ENCODE measurements at places on chromosomes 2 and 18.

- no peak overlapping the region for H3K4me3 ChIP-seq
- H3K4me1 ChIP-seq, result no peaks in the 10 kb centered on the region
- H3K27me3 ChIP-seq, result no peaks in the 10 kb centered on the region
- no peaks in the 10 kb centered on the region for H3K36me3 ChIP-seq
- H3K27ac ChIP-seq, result no peak overlapping the region
These were observed 142.7 kb downstream of the CYP26B1 start for GRCh38 chr2:72004976-72005375.

- DNase-seq, result no peak
- no peaks in the 10 kb centered on the region for H3K4me1 ChIP-seq
- H3K36me3 ChIP-seq, result no peaks in the 10 kb centered on the region
These were observed 66.5 kb downstream of the LNPK start for GRCh38 chr2:175935289-175936181.

GRCh38 chr18:48342125-48342524 lies 67.1 kb downstream of the ZBTB7C start:
- DNase-seq, result no peak
- H3K36me3 ChIP-seq, result no peaks in the 10 kb centered on the region
- no peak overlapping the region for H3K27ac ChIP-seq
- H3K4me1 ChIP-seq, result 0 out of 2 replicates have a peak, but pooled peaks cover 5% of the 10 kb centered on the region
- no peaks in the 10 kb centered on the region for H3K27me3 ChIP-seq
- no peak overlapping the region for H3K4me3 ChIP-seq

DNA sequence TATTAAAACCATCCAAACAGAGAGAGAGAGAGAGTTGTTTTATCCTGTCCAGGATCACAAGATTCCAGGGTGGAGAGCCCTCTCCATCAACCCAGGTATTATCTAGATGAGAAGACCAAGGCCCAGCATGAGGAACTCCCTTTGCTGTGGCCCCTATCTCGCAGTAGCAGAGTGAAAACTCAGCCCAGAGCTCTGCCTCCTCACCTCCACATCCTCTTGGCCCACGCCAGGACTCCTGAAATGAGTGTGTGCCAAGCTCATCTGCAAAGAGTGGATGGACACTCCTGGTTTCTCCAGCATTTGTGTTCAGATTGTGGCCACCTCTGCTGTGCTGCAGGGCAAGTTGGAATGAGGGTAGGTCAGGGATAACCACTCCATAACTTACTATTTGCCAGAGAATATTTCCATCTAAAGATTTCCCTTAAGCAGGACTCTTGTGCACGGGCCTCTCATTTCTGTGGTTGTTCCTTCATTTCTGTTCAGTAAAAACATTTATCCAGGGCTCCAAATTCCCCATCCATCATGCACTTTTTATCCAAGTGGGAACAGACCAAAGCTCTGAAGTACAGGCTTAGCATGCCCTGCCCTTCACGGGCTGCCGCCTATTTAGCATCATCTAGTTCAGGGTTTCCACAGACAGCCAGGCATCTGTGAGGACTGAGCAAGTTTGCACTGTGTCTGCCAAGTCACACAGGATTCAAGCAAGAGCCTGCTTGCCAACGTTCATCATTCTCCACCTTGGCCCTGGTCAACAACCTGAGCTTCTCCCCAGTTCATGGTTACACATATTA lies 583.2 kb upstream of the ID2 start:
- no peak overlapping the region for H3K27ac ChIP-seq
- H3K4me3 ChIP-seq, result no peak overlapping the region
- no peak for DNase-seq
- no peaks in the 10 kb centered on the region for H3K27me3 ChIP-seq

- no peak for DNase-seq
- H3K36me3 ChIP-seq, result no peaks in the 10 kb centered on the region
- H3K27me3 ChIP-seq, result no peaks in the 10 kb centered on the region
- no peak overlapping the region for H3K27ac ChIP-seq
- H3K4me1 ChIP-seq, result no peaks in the 10 kb centered on the region
These were observed 503.2 kb upstream of the CNTNAP5 start for GRCh38 chr2:123521854-123522253.

- H3K4me1 ChIP-seq, result no peaks in the 10 kb centered on the region
- no peak for DNase-seq
- H3K36me3 ChIP-seq, result no peaks in the 10 kb centered on the region
- no peak overlapping the region for H3K4me3 ChIP-seq
These were observed 79.2 kb upstream of the MGAT5 start for GRCh38 chr2:134174711-134175110.

DNA sequence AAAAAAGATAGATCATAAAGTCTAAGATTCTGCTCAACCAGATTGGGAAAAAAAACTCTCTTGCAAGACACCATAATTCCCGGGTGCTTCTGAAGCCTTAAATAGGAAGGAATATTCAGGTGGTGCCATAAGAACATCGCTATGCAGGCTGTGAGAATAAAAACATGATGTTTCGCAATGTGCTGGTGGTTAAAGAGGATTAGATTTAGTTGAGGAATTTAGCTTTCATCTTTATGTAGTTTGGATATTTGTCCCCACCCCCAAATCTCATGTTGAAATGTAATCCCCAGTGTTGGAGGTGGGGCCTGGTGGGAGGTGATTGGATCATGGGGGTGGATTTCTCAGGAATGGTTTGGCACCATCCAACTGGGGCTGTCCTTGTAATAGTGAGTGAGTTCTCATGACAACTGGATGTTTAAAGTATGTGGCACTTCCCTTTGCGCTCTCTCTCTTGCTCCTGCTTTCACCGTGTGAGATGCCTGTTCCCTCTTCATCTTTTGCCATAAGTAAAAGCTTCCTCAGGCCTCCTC lies 132.2 kb downstream of the AKAIN1 start:
- no peak for DNase-seq
- no peak overlapping the region for H3K27ac ChIP-seq
- H3K4me3 ChIP-seq, result no peak overlapping the region
- H3K4me1 ChIP-seq, result no peaks in the 10 kb centered on the region
- H3K36me3 ChIP-seq, result no peaks in the 10 kb centered on the region
- H3K27me3 ChIP-seq, result no peaks in the 10 kb centered on the region

- H3K36me3 ChIP-seq, result no peaks in the 10 kb centered on the region
- H3K27me3 ChIP-seq, result no peaks in the 10 kb centered on the region
- H3K27ac ChIP-seq, result peak overlapping the region; percentile 76
- H3K4me3 ChIP-seq, result no peak overlapping the region
- peak; percentile 84 for DNase-seq
These were observed 139.6 kb upstream of the MYCN start for GRCh38 chr2:15800495-15801329.

GRCh38 chr2:64400105-64400728 lies 53.7 kb upstream of the LGALSL start:
- no peak overlapping the region for H3K4me3 ChIP-seq
- H3K27me3 ChIP-seq, result no peaks in the 10 kb centered on the region
- peak overlapping the region; percentile 54 for H3K27ac ChIP-seq
- no peaks in the 10 kb centered on the region for H3K36me3 ChIP-seq
- H3K4me1 ChIP-seq, result peaks cover 49% of the 10 kb centered on the region
